Dermis blood vessel endothelial cell (primary cell): ENCODE measurements at places on chromosomes 1 and 21. TPM values are rescaled to one million over a fixed set of nuclear protein-coding genes. Genes with fewer than 3 reads are reported as not detected.

SLAMF6 gene
- not detected in 2 replicates for total RNA-seq

PPM1J gene
- total RNA-seq = 0.68 and 0.74 TPM in 2 replicates

TSPAN1 gene
- 0.28 and 0.68 TPM in 2 replicates for total RNA-seq

TEX38 gene
- 0.34 TPM in 1 of 2 replicates, not detected in the other for total RNA-seq

CFHR5 gene
- not detected in 2 replicates for total RNA-seq

CFAP141 gene
- total RNA-seq = not detected in 2 replicates

ADAMTS1 gene
- total RNA-seq = 12.6 and 19.3 TPM in 2 replicates

PAX7 gene
- not detected in 2 replicates for total RNA-seq

ADAMTS4 gene
- 19.7 and 38.9 TPM in 2 replicates for total RNA-seq

B3GALT5 gene
- under 0.01 and 0.05 TPM in 2 replicates for total RNA-seq

LDLRAD1 gene
- total RNA-seq = not detected in 2 replicates

SPRR2F gene
- total RNA-seq = not detected in 2 replicates

FRRS1 gene
- 1.1 and 2.9 TPM in 2 replicates for total RNA-seq

RHOU gene
- 17.5 and 26.3 TPM in 2 replicates for total RNA-seq

SVBP gene
- total RNA-seq = 19.1 and 23.3 TPM in 2 replicates

SHISAL2A gene
- total RNA-seq = not detected in 2 replicates

FAM72A gene
- total RNA-seq = 5.9 and 8.0 TPM in 2 replicates

OLFML3 gene
- total RNA-seq = 7.3 and 21.5 TPM in 2 replicates

VCAM1 gene
- 6.2 and 24.5 TPM in 2 replicates for total RNA-seq

C1QTNF12 gene
- 0.17 and 0.56 TPM in 2 replicates for total RNA-seq

DPM3 gene
- total RNA-seq = 16.1 and 41.4 TPM in 2 replicates

HRNR gene
- total RNA-seq = under 0.01 TPM in 1 of 2 replicates, not detected in the other

SLC45A1 gene
- total RNA-seq = 1.7 TPM in 2 replicates

CFAP45 gene
- 0.17 and 0.19 TPM in 2 replicates for total RNA-seq

KRTAP12-2 gene
- total RNA-seq = not detected in 2 replicates

SCP2 gene
- total RNA-seq = 159 and 185 TPM in 2 replicates

KDF1 gene
- not detected in 2 replicates for total RNA-seq

CTTNBP2NL gene
- total RNA-seq = 23.8 and 28.0 TPM in 2 replicates

MNDA gene
- not detected in 2 replicates for total RNA-seq

RAVER2 gene
- 7.5 and 9.2 TPM in 2 replicates for total RNA-seq

CFHR4 gene
- total RNA-seq = not detected in 2 replicates

CDCA8 gene
- 3.7 and 23.0 TPM in 2 replicates for total RNA-seq

ADGRL4 gene
- 157 and 322 TPM in 2 replicates for total RNA-seq
